GM04503 (cell line): ENCODE measurements at places on chromosomes 11 and 22.

- DNase-seq: no peak
Measured at GRCh38 chr22:30905696-30906341, 62.8 kb downstream of the MORC2 start.

DNA sequence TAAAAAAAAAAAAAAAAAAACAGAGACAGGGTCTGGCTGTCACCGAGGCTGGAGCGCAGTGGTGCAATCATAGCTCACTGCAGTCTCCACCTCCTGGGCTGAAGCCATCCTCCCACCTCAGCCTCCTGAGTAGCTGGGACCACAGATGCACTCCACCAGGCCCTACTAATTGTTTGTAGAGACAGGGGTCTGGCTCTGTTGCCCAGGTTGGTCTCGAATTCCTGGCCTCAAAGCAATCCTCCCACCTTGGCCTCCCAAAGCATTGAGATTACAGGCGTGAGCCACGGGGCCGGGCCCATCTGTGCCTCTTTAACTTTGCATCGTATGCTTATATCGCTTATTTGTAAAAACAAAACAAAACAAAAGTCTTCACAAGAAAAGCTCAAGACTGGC is 3.1 kb downstream of the CPT1A start:
- DNase-seq: no peak

GRCh38 chr11:48008951-48009270 is 28.6 kb downstream of the PTPRJ start:
- DNase-seq: no peak

DNA sequence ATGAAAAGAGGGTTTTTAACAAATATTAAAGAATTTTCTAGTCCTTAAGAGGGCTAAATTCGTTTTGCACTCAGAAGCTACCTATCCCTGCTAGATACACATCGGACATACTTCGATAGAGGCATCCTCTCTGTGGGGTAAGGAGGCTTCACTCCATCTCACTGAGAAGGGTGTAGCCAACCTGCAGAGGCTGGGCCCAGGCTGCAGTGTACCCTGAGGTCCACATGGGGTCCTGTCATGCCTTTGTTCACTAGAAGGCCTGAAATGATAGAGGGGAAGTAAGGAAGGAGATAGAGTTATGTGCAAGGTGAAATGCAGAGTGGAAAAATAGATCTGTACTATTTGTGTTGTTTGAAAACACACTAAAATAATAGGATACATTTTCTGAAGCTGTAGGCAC is 45.6 kb downstream of the IGSF9B start:
- no peak for DNase-seq

- DNase-seq: no peak
Measured at GRCh38 chr11:97743205-97743742, 1277.5 kb upstream of the CNTN5 start.

DNA sequence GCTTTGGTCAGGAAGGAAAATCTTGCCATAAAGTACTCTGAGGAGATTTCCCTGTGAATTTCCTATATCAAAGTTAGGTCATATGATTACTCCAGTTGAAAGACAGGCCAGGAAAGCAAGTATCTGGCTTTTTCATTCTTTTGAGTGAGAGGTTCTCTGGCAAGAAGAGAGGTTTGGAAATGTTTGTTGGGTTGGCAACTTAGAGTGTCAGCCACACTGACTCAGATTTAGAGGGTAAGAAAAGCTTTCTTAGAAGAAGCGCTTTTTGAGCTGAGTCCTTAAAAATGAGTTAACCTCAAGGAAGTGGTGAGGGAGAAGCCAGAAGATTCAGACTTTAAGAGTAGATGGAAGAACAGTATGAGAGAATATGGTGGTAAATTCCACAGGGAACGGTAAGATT is 86.1 kb upstream of the BDNF start:
- DNase-seq: no peak

DNA sequence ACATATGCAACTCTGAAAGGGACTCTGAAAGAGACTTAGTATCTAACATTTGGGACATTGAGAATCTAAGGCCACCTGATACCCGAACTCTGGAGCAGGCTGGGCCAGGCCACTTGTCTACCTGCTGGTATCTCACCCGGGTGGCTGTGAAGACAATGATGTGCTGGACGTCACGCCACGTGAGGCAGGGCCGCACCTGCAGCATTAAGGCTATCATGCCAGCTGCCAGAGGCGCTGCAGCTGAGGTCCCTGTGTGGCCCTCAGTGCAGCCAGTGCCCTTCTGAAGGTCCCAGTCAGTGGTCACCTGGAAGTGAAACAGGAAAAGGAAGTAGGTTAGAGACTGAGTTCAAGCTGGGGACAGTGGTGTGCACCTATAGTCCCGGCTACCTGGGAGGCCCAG is 12.4 kb downstream of the PCSK7 start:
- no peak for DNase-seq

DNA sequence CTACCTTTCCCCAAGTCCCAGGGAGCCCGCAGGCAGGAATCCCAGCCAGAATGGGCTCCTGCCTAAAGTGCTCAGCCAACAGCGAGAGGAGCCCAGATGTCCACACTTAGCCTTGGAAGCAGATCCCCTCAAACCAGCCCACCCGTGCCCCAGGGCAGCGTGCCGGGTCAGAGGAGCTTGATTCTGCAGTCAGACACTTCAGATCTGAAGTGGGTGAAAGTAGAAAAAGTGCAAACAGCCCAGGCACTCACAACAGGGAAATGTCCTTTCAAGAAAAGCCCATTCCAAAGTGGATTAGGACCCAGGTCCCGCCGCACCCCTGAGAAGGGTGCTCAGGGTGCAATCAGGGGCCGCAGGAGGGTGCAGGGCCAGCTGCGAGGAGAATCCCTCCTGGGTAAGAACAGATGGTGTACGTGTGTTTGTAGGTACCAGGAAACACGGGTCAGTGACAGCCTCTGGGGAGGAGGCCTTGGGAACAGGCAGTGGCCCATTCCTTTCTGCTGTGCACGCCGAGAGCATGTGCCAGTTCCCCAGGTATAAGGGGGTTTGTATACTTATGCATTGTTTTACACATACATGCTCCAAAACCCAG is 17.7 kb downstream of the ELFN2 start:
- no peak for DNase-seq

GRCh38 chr22:45254789-45255278 is 14.1 kb upstream of the KIAA0930 start:
- DNase-seq: no peak

- no peak for DNase-seq
Measured at GRCh38 chr11:130439876-130440275, 8.6 kb upstream of the ADAMTS15 start.

GRCh38 chr22:25482091-25482760 is 82.2 kb upstream of the GRK3 start:
- DNase-seq: no peak

DNA sequence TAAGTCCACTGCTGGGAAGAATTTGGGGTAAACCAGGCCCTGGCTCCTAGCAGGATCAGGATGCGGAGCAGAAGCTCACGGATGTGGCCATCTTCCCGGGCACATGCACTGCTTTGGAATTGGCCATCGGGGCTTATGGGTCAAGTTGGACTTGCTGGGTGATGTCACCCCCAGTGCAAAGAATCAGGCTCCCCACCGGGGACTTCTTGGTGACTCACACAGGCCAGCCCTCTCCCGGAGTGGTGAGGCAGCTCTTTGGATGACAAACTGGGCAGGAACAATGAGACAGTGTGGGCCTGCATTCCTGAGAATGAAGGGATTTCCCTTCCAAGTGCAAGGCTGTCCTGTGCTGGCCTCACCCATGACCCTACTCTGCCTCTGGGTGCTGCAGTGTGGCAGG is 128.8 kb upstream of the ANO1 start:
- DNase-seq: peak; percentile 51

GRCh38 chr11:16154715-16155396 is 201.5 kb downstream of the SOX6 start:
- DNase-seq: no peak

- no peak for DNase-seq
Measured at GRCh38 chr11:73058989-73059674, 83.0 kb downstream of the FCHSD2 start.

DNA sequence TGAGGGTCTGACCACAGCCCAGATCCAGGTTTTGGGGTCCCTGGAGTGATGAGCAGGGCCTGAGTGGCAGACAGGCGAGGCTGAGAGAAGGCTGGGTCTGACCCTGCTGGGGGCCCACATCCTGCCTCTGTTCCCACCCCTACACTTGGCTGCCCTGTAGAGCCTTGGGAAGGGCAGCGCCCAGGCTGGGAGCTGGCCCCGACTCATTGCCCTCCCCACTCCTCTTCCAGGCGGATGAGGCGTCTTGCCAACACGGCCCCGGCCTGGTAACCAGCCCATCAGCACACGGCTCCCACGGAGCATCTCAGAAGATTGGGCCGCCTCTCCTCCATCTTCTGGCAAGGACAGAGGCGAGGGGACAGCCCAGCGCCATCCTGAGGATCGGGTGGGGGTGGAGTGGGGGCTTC is 4.9 kb downstream of the DERL3 start:
- no peak for DNase-seq

DNA sequence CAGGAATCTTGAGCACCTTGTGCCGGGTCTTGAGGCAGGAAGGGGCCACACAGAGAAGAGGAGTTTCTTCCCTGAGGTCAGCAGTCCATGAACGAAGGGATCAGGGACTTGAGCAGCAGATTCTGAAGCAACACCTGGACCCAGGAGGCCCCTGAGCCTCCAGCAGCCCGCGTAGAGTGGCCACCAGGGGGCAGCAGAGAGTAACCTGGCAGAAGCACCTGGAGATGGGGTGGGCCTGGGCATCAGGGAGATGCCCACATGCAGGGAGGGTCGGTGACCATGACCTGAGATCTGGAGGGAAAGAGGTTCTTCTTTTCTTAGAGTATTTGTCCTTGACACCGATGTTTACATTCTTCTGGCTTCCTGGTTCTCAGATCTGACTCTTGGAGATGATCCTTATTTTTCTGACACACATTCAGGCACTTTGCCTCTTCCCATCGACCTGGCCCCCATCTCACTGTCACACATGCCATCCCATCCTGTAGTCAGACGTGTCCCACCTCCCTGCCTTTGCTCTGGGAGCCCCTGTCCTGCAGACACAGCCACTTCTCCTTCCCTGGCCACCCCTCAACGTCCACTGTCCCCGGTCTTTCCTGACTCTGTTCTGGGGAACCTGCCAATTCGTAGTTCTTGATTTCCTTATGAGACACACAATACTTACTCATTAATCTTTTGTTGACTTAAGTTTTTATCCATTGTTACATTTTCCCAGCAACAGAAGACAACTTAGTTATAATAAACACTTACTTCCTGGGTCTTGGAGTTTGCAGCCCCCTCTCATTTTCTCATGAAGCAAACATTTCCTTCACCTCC is 66.5 kb downstream of the GGTLC2 start:
- no peak for DNase-seq

DNA sequence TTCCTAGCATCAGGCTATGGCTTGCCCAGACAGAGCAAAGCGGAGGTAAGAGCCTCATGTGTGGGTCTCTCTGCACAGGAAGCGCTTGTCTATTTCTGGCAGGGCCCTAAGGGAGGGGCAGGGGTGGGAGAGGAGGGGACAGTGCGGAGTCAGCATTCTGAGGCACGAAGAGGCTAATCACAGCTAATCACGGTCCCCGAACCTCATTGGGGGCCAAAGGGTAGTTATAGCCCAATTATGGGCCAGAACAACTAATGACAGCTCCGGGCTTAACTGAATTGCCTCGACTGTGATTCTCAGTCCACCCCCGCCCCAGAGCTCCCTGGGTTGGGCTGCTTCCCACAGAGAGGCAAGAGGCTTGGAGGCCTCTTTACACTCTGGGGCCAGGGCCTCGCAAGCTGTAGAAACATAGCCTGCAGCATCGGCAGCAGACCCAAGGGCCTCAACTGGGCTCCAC is 72.7 kb upstream of the PRDM11 start:
- DNase-seq: no peak

DNA sequence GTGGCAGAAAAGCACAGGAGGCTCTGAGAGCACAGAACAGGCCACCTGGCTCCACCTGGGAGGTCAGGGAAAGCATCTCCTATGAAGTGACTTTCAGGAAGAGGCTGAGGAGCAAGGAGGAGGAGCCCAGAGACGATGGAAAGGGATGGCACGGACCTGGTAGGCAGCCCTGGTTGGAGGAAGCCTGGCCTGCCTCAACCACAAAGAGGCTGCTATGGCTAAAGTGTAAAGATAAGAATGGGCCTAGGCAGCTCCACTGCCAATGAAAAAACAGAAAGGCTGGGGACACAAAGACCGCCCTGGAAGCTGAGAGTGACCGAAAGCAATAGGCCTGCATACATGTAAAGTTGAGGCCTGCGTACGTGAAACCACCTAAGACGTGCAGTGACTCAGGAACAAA is 31.2 kb upstream of the ETS1 start:
- no peak for DNase-seq

DNA sequence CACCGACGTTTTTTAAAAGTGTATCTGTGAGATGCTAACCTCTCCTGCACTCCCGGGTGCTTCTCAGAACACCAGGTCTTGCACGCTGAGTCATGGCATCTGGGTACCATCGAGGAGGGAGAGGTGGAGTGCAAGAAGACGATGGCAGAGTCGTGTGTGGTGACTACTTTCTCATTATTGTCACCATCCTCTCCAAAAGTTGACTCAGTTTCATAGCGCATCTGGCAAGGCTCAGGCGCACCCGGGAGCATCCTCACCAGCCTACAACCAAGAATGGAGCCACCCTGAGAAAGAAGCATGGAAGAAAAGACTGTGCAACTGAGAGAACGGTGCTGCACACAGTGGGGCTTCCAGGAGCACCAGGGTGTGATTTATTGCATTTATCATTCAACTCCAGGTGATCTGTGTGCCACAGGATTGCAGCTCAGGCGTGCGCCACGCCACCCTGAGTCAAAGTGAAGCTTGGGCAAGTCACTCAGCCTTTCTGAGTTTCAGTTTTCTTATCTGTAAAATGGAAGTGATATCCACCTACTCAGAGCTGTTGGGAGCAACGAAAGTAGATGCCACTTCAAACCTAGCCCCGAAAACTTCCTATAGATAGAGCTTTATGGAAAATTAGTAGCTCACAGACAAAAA is 65.4 kb downstream of the LINC01488 start:
- no peak for DNase-seq

DNA sequence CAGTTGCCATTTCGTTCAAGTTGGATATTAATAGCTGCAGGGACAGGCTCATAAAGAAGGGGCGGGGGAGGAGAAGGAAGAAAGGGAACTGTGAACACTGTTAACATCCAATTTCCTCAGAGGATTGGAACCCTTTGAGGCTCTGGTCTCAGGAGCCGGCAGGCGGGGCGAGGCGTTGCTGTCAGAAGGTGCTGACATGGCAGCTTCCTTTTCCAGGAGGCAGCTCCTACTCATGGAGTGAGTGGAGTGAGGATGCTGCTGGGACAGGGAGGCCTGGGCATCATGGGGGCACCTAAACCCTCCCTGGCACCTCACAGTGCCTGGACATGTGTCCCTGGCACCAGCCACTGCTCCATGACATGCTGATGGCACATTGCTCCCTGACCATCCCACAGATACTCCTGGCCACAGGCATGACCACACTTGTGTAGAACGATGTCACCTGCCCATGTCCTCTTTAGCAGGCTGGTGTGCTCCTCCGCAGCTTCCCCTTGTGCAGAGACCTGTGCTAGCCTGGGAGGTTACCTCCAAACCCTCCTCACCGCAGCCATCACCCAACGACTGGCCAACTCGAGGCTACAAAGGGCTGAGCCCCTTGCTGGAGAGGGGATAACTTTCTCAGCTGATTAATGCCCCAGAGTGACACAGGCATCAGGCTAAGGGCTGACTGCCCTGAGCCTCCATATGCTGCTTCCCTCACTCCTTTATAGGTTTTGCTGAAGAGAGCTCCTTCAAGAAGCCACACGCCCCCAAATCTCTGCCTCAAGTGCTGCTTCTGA is 79.6 kb upstream of the NECTIN1 start:
- DNase-seq: no peak

GRCh38 chr11:108934696-108935095 is 269.8 kb downstream of the DDX10 start:
- no peak for DNase-seq
